Endodermal cell (in vitro differentiated cells): ENCODE measurements at places on chromosomes 7 and 10. TPM values are rescaled to one million over a fixed set of nuclear protein-coding genes. Genes with fewer than 3 reads are reported as not detected.

GRCh38 chr10:97140902-97141745, 44.6 kb downstream of the SLIT1 start:
- peaks cover 38% of the 10 kb centered on the region for H3K27me3 ChIP-seq
- no peaks in the 10 kb centered on the region for H3K36me3 ChIP-seq
- H3K4me3 ChIP-seq: no peak overlapping the region
- H3K4me1 ChIP-seq: peaks cover 6% of the 10 kb centered on the region

DNA sequence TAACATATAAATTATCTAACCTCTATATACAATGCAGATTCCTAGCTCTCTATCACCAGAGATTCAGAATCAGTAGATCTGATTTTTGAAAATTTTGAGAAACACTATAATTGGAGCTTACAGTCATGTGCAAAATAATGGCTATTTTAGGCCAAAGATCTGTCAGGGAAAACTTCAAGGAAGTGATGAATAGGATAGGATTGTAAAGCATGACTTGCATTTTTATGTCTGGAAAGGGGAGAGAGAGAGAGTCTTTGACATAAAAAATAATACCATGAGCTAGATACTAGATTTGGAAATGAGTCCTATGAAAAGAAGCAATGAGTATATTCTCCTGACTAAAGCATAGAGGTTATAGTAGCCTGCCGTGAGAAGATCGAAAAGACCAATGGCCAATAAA, 181.1 kb downstream of the SDHAF3 start:
- no peaks in the 10 kb centered on the region for H3K27me3 ChIP-seq
- H3K27ac ChIP-seq: no peak overlapping the region
- no peaks in the 10 kb centered on the region for H3K4me1 ChIP-seq
- H3K4me3 ChIP-seq: no peak overlapping the region
- H3K36me3 ChIP-seq: no peaks in the 10 kb centered on the region

GRCh38 chr10:110808615-110809014, 63.1 kb upstream of the PDCD4 start:
- DNase-seq: no peak
- H3K27me3 ChIP-seq: no peaks in the 10 kb centered on the region
- no peak overlapping the region for H3K4me3 ChIP-seq
- H3K4me1 ChIP-seq: no peaks in the 10 kb centered on the region
- no peak overlapping the region for H3K27ac ChIP-seq

- H3K27me3 ChIP-seq: peaks cover 34% of the 10 kb centered on the region
- no peaks in the 10 kb centered on the region for H3K4me1 ChIP-seq
- no peak overlapping the region for H3K4me3 ChIP-seq
- no peak overlapping the region for H3K27ac ChIP-seq
- no peaks in the 10 kb centered on the region for H3K36me3 ChIP-seq
Measured at GRCh38 chr10:100873146-100873826, 39.5 kb upstream of the SLF2 start.

GRCh38 chr7:137151041-137151689, 192.4 kb downstream of the PTN start:
- H3K27ac ChIP-seq: no peak overlapping the region
- peak; percentile 50 for DNase-seq
- no peaks in the 10 kb centered on the region for H3K27me3 ChIP-seq
- no peak overlapping the region for H3K4me3 ChIP-seq
- no peaks in the 10 kb centered on the region for H3K36me3 ChIP-seq
- H3K4me1 ChIP-seq: no peaks in the 10 kb centered on the region

GRCh38 chr10:102402512-102402896, 7.0 kb downstream of the NFKB2 start:
- peaks cover 9% of the 10 kb centered on the region for H3K27me3 ChIP-seq
- H3K4me1 ChIP-seq: no peaks in the 10 kb centered on the region
- no peak overlapping the region for H3K4me3 ChIP-seq

DNA sequence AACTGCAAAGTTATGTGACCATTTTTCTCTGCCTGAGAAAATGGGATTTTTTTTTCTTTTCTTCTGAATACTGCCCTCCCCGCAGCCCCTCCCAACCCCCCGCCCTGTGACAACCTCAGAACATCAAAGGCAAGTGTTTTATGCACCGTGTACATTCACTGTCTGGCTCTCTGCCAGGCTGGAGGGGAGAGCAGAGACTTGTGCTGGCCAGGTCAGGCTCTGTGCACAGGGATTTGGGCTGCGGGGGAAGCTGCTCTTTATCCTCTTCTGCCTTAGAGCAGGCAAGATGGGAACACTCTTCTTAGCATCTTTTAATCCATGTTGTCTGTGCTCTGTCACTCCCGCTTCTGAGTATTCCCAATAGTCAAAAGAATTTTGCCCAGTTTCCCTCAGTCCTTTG, 195.1 kb downstream of the CCSER2 start:
- no peak overlapping the region for H3K27ac ChIP-seq
- H3K4me1 ChIP-seq: no peaks in the 10 kb centered on the region
- H3K4me3 ChIP-seq: no peak overlapping the region
- H3K36me3 ChIP-seq: no peaks in the 10 kb centered on the region

- DNase-seq: no peak
- no peak overlapping the region for H3K4me3 ChIP-seq
- no peak overlapping the region for H3K27ac ChIP-seq
- H3K36me3 ChIP-seq: no peaks in the 10 kb centered on the region
Measured at GRCh38 chr7:34109936-34110780, 204.8 kb downstream of the BMPER start.

DNA sequence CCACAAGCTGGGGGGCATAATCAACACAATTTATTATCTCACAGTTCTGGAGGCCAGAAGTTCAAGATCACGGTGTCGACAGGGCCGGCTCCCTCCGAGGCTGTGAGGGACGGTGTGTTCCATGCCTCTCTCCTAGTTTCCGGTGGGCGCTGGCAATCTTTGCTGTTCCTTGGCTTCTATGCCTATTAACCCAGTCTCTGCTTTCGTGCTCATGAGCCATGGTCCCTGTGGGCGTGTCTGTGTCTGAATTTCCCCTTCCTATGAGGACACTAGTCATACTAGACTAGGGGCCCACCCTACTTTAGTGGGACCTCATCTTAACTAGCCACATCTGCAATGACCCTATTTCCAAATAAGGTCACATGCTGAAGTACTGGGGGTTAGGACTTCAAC, 29.4 kb downstream of the HIPK2 start:
- no peaks in the 10 kb centered on the region for H3K27me3 ChIP-seq
- H3K4me3 ChIP-seq: no peak overlapping the region

- no peaks in the 10 kb centered on the region for H3K36me3 ChIP-seq
- no peak for DNase-seq
- H3K4me3 ChIP-seq: no peak overlapping the region
Measured at GRCh38 chr7:150351587-150352194, 10.3 kb upstream of the RARRES2 start.

- H3K27me3 ChIP-seq: no peaks in the 10 kb centered on the region
- H3K27ac ChIP-seq: no peak overlapping the region
- no peak for DNase-seq
- H3K36me3 ChIP-seq: no peaks in the 10 kb centered on the region
- no peaks in the 10 kb centered on the region for H3K4me1 ChIP-seq
Measured at GRCh38 chr10:125085258-125086054, 74.9 kb downstream of the CTBP2 start.

CD36 gene
- total RNA-seq: 0.29 to 0.70 TPM (median 0.65 TPM) in 3 replicates

VPS37D gene
- 5.8 and 6.1 TPM in 2 replicates for total RNA-seq

PMS2 gene
- total RNA-seq: 19.6 and 22.6 TPM in 2 replicates

LIPK gene
- not detected in 3 replicates for total RNA-seq

AGMO gene
- total RNA-seq: 1.9 and 2.2 TPM in 2 replicates

NCF1 gene
- total RNA-seq: not detected in 3 replicates
